ENCODE measurements at places on chromosomes 4 and X.

GRCh38 chrX:9376111-9376510 is 88.7 kb upstream of the TBL1X start:
- no peaks in the 10 kb centered on the region for H3K4me1 ChIP-seq
- no peak for DNase-seq
- H3K4me3 ChIP-seq: no peak overlapping the region
- H3K27ac ChIP-seq: no peak overlapping the region
- no peaks in the 10 kb centered on the region for H3K36me3 ChIP-seq
- H3K27me3 ChIP-seq: peaks cover 5% of the 10 kb centered on the region

- H3K4me1 ChIP-seq: no peaks in the 10 kb centered on the region
- H3K27ac ChIP-seq: no peak overlapping the region
- no peak overlapping the region for H3K4me3 ChIP-seq
- no peak for DNase-seq
Observed at GRCh38 chr4:6609415-6610079, 30.9 kb upstream of the MRFAP1 start.

- H3K27ac ChIP-seq: no peak overlapping the region
- no peak for DNase-seq
- peaks cover 2% of the 10 kb centered on the region for H3K36me3 ChIP-seq
- no peak overlapping the region for H3K4me3 ChIP-seq
- H3K4me1 ChIP-seq: no peaks in the 10 kb centered on the region
Observed at GRCh38 chrX:153019166-153019565, 25.2 kb upstream of the PNMA5 start.

- peak overlapping the region; percentile 77 for H3K27ac ChIP-seq
- H3K27me3 ChIP-seq: no peaks in the 10 kb centered on the region
- H3K4me1 ChIP-seq: peaks cover 30% of the 10 kb centered on the region
- H3K36me3 ChIP-seq: no peaks in the 10 kb centered on the region
- no peak for DNase-seq
- H3K4me3 ChIP-seq: no peak overlapping the region
Observed at GRCh38 chr4:137545461-137545861, 13.2 kb upstream of the PCDH18 start.

DNA sequence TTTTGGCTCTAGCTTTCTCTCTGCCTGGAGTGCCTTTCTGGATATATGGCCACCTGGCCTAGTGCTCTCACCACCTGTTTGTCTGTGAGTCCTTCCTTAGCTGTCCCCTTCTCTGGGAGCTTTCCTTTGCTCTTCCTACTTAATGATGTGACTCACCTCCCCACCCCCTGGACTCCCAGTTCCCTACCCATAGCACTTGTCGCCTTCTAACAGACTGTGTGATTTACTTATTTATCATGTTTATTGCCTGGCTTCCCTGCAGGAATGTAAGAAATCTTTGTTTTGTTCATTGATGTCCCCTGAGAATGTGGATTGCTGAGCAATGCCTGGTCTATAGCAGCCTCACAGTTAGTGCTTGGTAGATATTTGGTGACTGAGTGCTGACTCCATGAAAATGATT is 18.9 kb downstream of the ADD1 start:
- peaks cover under 1% of the 10 kb centered on the region for H3K36me3 ChIP-seq
- H3K27me3 ChIP-seq: no peaks in the 10 kb centered on the region
- H3K4me3 ChIP-seq: no peak overlapping the region
- peak overlapping the region; percentile 61 for H3K27ac ChIP-seq
- no peak for DNase-seq
- peaks cover 62% of the 10 kb centered on the region for H3K4me1 ChIP-seq

DNA sequence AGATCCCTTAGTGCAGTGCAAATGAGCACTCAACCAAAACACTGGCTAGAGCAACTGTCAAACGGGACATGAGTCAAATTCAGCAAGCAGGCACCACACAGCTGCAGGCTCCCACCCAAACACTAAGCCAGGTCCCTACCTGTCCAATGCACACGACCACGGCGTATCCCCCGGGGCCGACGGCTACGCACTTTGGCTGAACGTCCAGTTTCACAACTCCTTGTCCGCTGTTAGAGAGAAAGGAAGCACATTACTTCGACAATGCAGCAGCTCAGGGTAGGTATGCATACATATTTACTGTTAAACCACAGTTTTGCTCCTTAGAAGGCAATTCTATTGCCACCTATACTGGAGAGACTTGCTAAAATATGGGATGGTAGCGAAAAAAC is 35.4 kb downstream of the WDR1 start:
- peak overlapping the region; percentile 31 for H3K27ac ChIP-seq
- peaks cover 18% of the 10 kb centered on the region for H3K4me1 ChIP-seq
- H3K36me3 ChIP-seq: peaks cover 63% of the 10 kb centered on the region

All from osteocyte (in vitro differentiated cells).